ENCODE measurements at places on chromosomes 2 and 18. TPM values are rescaled to one million over a fixed set of nuclear protein-coding genes. Genes with fewer than 3 reads are reported as not detected.

Gene SLC14A1
- 5.3 TPM for total RNA-seq

DNA sequence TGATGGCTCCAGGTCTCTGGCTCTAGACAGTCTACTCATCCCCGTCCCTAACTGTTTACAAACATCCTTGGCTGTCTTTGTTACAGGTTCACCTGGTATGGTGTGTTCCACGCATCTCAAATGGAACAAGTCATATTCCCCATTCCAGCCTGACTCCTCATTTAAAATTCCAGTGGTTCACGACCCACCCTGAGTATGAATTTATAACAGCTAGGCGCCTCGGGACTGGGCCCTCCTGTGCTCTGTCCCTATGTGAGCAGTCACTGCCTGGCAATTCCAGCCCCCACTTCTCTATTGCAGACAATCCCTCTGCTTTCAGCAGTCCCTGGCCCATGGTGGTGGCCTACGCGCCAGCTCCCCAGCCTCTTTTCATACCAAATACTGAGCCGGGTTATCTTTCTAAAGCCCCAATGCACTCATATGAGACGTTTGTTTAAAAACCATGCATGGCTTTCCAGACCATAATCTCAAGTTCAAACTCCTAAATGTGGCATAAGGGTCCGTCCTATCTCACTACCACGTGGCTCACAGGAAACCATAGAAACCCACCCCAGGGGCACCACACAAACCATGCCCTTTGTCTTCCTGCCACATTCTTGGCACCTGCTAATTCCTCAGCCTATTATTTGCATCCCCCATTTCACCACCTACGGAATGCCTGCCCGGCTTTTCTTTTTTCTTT, 1.6 kb downstream of the SERPINB8 start:
- DNase-seq, result no peak
- no peaks in the 10 kb centered on the region for H3K27me3 ChIP-seq
- H3K36me3 ChIP-seq, result no peaks in the 10 kb centered on the region
- H3K4me3 ChIP-seq, result no peak overlapping the region

GRCh38 chr2:241640165-241640795, 2.8 kb downstream of the ATG4B start:
- no peak for DNase-seq
- peaks cover 5% of the 10 kb centered on the region for H3K36me3 ChIP-seq
- peaks cover 50% of the 10 kb centered on the region for H3K4me1 ChIP-seq
- H3K27ac ChIP-seq, result no peak overlapping the region

Gene DLGAP1
- total RNA-seq, result 0.31 TPM

GRCh38 chr2:158644139-158644538, 151.0 kb upstream of the DAPL1 start:
- DNase-seq, result no peak
- no peak overlapping the region for H3K27ac ChIP-seq
- no peak overlapping the region for H3K4me3 ChIP-seq
- H3K36me3 ChIP-seq, result peaks cover 2% of the 10 kb centered on the region
- H3K27me3 ChIP-seq, result no peaks in the 10 kb centered on the region

GRCh38 chr2:184507254-184507653, 91.1 kb upstream of the ZNF804A start:
- no peak overlapping the region for H3K4me3 ChIP-seq
- no peak overlapping the region for H3K27ac ChIP-seq
- H3K36me3 ChIP-seq, result no peaks in the 10 kb centered on the region

Gene KCNG2
- total RNA-seq, result not detected

DNA sequence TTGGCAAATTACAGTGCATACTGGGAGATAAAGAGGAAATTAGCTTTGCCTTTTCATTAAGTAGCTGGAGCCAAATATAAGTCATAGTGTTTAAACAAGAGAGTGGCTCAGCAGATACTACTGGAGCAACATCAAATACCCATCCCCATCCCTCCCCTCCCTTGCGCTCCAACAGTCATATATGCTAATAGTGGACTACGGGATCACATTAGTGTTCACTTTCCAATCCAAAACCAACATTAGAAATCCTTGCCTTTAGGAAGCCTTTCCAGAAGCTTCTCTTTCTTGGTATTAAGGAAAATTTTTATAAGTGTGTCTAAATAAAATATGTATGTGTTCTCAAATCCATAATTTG, 1669.3 kb downstream of the SUCLG1 start:
- no peak for DNase-seq
- H3K27me3 ChIP-seq, result no peaks in the 10 kb centered on the region
- H3K27ac ChIP-seq, result no peak overlapping the region
- H3K4me1 ChIP-seq, result no peaks in the 10 kb centered on the region
- no peak overlapping the region for H3K4me3 ChIP-seq
- H3K36me3 ChIP-seq, result no peaks in the 10 kb centered on the region

GRCh38 chr18:67467188-67467587, 49.3 kb downstream of the DSEL start:
- no peaks in the 10 kb centered on the region for H3K4me1 ChIP-seq
- H3K27me3 ChIP-seq, result peaks cover 3% of the 10 kb centered on the region
- H3K36me3 ChIP-seq, result no peaks in the 10 kb centered on the region
- H3K4me3 ChIP-seq, result no peak overlapping the region

- no peak overlapping the region for H3K4me3 ChIP-seq
- H3K4me1 ChIP-seq, result no peaks in the 10 kb centered on the region
- H3K27ac ChIP-seq, result no peak overlapping the region
- H3K36me3 ChIP-seq, result no peaks in the 10 kb centered on the region
- H3K27me3 ChIP-seq, result no peaks in the 10 kb centered on the region
These were observed 9.4 kb upstream of the EPG5 start for GRCh38 chr18:45976566-45976965.

Gene CD8A
- total RNA-seq, result 2.1 TPM

GRCh38 chr18:21300908-21301200, 58.8 kb downstream of the GREB1L start:
- H3K27me3 ChIP-seq, result no peaks in the 10 kb centered on the region
- H3K36me3 ChIP-seq, result no peaks in the 10 kb centered on the region
- H3K4me3 ChIP-seq, result no peak overlapping the region
- no peak for DNase-seq
- no peaks in the 10 kb centered on the region for H3K4me1 ChIP-seq

GRCh38 chr2:199923924-199924323, 12.8 kb downstream of the C2orf69 start:
- no peak overlapping the region for H3K27ac ChIP-seq
- no peaks in the 10 kb centered on the region for H3K4me1 ChIP-seq
- peaks cover 8% of the 10 kb centered on the region for H3K36me3 ChIP-seq
- no peak overlapping the region for H3K4me3 ChIP-seq

DNA sequence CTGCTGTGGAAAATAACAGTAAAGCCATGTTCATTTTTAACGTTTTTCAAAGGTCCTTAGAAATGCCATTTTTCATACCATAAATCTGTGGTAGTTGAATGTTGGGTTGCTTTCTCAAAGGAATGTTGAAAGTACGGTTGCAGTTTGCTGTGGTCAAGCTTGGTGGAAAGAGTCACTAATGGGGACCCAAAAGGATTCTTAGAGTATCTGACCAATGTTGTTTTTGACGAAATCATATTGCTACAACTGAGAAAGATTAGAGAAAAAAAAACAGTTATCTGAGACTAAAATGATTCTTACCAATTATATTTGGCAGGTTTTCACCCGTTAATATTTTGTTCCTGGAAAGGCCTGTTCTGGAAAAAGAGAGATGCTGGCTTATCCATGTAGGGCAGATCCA, 439.5 kb upstream of the ETAA1 start:
- no peaks in the 10 kb centered on the region for H3K36me3 ChIP-seq
- H3K4me3 ChIP-seq, result no peak overlapping the region
- H3K27ac ChIP-seq, result no peak overlapping the region
- no peaks in the 10 kb centered on the region for H3K4me1 ChIP-seq
- DNase-seq, result no peak
- no peaks in the 10 kb centered on the region for H3K27me3 ChIP-seq

Gene IL1RN
- 0.31 TPM for total RNA-seq

Gene PCARE
- total RNA-seq, result not detected

- no peaks in the 10 kb centered on the region for H3K4me1 ChIP-seq
- DNase-seq, result no peak
- H3K36me3 ChIP-seq, result no peaks in the 10 kb centered on the region
These were observed 132.9 kb upstream of the RND3 start for GRCh38 chr2:150620416-150620815.

DNA sequence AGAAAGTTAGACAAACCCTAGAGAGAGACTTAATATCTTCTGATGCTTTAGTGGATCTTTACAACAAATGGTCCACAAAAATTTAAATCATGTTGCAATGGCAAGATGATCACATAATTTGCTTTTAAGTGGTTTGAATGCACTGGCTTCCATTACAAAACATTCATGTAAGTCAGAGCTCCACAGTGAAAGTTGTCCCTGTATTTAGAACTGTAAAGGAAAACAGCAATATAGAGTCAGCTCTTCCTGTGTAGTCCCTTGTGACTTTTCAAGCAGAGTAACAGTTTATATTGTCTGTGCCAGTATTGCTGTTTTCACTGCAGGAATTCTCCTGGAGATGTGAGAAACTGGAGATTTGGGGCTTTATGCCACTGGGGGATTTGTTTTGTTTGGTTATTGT, 77.7 kb downstream of the MEIS1 start:
- H3K27me3 ChIP-seq, result no peaks in the 10 kb centered on the region
- no peaks in the 10 kb centered on the region for H3K4me1 ChIP-seq
- no peak for DNase-seq
- H3K36me3 ChIP-seq, result no peaks in the 10 kb centered on the region
- H3K4me3 ChIP-seq, result no peak overlapping the region

Gene ITPRIPL1
- 5.7 TPM for total RNA-seq

All from CD4-positive, alpha-beta T cell (primary cell).